ENCODE measurements at places on chromosomes 12 and 14. TPM values are rescaled to one million over a fixed set of nuclear protein-coding genes. Genes with fewer than 3 reads are reported as not detected.

DNA sequence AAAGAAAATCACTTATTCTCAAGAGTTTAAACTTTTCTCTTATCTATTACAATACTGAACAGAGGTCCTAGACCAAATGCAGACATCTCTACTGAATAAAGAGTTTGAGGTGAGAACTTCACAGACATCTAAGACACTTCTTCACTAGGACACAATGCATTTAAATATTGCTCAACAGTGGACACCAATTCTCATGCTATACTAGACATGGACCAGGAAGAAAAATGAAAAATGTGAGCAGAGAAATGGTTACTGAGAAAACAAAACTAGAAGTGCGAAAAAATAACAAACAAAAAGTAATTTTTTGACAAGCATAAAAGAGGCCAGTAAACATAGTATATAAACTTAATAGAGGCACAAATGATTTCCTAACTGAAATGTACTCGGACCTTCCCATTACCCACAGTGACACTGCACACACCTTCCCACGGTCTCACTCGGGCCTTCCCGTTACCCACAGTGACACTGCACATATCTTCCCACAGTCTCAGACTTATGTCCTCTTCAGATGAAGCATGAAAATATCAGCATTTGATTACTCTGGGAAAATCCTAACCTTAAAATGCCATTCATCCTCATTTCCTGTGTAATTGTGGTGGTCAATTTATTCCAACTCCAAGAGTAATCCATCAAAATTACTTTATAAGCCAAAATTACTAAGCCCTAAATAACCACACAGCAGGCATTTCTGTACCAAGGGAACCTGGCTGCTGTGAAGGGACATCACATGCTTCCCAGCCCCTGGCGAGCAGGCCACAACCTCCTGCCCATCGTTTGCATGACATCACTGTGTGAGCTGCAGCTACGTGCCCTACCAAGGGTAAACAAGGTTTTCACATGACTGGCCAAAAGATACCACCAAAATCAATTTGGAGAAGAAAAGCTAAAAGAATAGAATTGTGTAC lies 6.4 kb downstream of the SLC15A4 start:
- DNase-seq = no peak

DNA sequence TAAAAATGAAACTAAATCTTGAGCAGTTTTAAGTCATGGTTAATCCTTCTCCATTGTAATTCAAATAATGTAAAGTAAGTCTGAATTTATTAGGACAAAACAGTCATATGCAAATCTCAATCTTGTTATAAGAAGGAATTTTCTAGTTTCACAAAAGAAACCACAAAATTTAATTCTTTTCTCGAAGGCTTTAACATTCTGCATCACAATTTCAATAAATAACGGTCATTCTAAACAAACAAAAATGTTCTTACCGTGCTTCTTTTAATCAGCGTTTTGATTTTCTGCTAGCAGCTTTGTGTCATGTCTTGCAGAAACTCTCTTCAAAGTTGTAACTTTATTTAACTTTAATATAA lies 225 bp downstream of the CLEC2B start:
- DNase-seq = no peak

GRCh38 chr14:83342590-83342989 lies 1808.9 kb upstream of the SEL1L start:
- no peak for DNase-seq

DNA sequence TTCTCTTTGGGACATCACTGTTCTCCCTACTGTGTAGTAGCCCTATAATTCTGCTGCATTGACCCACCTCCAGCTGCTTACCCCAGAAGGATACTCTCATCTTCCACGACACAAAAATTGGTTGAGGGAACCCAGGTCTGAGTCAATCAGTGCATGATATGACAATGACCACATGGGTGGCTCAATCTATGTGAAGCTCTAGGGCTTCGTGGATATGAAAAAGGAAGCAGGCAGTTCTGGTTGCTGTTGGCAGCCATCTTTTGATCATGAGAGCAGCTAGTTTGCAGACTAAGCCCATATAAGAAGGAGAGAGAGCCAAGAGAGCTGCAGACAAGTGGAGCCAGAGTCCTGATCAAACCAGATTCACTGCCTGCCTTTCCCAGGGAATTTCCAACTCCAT lies 57.9 kb downstream of the AVPR1A start:
- DNase-seq = no peak

GRCh38 chr14:47833011-47833410 lies 157.6 kb upstream of the MDGA2 start:
- no peak for DNase-seq

The KLRD1 gene
- 5.0 TPM for total RNA-seq
